Osteocyte (in vitro differentiated cells): ENCODE measurements at places on chromosomes 3 and 15.

DNA sequence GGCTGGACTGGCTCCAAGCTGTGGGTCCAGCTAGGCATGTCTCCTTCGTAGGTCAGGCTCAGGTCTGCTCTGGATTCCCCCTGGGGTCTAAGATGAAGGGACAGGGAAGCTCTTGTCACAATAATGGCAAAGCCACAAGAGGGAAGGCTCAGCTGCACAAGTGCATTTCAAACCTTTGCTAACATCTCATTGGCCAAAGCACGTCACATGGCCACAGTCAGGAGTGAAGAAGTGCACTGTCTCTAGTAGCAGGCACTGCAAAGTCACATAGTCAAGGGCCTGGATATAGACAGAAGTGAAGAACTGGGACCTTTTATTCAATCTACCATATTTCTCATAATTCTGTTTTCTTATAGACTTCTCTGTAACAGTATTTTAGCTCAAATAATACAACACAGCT is 20.1 kb downstream of the DLEC1 start:
- no peak for DNase-seq

DNA sequence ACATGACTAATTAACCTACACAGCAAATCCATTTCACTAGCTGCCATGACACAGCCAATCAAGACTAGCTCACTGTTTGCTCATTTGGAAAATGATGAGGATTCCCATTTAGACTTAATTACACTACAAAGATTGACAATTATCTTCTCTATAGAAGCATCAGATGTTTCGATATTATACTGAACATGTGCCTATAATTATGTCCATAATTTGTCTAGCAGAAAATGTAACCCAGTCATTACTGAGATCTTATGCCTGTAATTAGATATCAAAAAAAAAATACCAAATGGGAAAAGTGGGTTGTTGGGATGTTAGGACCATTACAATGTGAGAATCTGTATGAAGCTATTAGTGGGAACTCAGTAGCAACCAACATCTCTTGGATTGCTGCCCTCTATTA is 344.2 kb upstream of the MCTP2 start:
- DNase-seq, result no peak

DNA sequence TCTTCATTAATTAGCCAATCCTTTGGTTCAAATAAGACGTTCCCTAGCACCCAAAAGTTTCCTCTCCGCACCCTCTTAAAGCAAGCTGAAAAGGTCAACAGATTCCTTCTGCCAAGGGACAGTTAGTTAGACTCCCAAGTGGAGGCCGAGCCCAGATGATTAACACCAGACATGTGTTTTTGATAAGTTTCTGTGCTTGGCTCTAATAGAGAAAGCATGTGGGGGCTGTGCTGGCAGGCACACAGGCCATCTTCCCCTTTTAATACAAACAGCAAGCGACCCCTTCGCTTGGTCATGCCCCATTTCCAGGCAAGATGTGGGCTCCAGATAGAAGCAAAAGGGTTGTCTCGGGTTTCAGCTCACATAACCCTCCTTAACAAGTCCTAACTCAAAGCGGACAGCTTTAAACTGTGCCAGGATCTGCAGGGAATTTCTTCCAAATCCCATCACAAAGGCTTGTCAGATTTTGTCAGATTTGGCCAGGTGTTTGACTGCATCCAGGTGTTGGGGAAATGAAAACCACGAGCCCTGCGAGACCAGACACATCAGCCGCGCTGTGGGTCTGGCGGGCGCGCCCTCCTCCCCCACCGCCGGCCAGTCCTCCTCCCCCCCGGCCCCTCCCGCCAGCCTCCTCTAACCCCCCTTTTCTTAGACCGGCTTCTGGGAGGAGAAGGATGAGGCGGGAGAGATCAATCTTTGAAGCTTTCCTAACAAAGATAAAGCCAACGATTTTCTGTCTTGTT is 3.3 kb downstream of the HES1 start:
- DNase-seq, result no peak

- no peak for DNase-seq
Observed at GRCh38 chr3:183073839-183074238, 25.5 kb downstream of the MCCC1 start.

- no peak for DNase-seq
Observed at GRCh38 chr3:177441813-177442646, 244.7 kb upstream of the TBL1XR1 start.

- no peak for DNase-seq
Observed at GRCh38 chr3:43998836-43999727, 242.6 kb upstream of the TOPAZ1 start.

- DNase-seq, result no peak
Observed at GRCh38 chr3:25412269-25412668, 15.8 kb upstream of the RARB start.

DNA sequence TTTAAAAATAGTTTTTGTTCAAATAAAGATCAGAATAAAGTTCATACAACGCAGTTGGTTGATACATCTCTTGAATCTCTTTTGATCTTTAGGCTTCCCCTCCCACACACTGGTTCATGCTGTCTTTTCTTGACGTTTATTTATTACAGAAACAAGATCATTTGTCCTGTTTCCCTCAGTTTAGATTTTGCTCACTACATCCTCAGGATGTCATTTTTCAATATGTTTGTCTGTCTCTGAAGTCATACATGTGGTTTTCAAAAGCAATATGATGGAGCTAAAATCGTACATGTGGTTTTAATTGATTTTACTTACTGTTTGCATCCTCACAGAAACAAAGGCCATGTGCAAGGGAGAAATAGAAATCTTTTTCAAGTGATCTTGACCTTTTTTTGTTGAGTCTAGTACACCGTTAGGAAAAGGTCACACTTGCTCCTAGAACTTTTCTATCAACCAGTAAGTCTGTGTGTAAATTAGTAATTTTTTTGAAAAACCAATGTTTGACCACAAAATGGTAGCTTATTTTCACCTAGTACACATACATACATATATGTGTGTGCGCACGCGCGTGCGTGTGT is 63.7 kb upstream of the SENP5 start:
- DNase-seq, result no peak

DNA sequence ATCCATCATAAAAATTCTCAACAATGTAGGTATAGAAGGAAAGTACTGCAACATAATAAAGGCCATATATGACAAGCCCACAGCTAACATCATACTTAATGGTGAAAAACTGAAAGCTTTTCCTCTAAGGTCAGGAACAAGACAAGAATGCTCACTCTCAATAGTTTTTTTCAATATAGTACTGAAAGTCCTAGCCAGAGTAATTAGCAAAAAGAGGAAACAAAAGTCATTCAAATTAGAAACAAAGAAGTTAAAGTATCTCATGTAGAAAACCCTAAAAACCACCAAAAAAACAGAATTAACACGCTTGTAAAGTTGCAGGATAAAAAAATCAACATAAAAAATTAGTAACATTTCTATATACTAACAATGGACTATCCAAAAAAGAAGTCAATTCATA is 61.8 kb downstream of the MYH15 start:
- no peak for DNase-seq

DNA sequence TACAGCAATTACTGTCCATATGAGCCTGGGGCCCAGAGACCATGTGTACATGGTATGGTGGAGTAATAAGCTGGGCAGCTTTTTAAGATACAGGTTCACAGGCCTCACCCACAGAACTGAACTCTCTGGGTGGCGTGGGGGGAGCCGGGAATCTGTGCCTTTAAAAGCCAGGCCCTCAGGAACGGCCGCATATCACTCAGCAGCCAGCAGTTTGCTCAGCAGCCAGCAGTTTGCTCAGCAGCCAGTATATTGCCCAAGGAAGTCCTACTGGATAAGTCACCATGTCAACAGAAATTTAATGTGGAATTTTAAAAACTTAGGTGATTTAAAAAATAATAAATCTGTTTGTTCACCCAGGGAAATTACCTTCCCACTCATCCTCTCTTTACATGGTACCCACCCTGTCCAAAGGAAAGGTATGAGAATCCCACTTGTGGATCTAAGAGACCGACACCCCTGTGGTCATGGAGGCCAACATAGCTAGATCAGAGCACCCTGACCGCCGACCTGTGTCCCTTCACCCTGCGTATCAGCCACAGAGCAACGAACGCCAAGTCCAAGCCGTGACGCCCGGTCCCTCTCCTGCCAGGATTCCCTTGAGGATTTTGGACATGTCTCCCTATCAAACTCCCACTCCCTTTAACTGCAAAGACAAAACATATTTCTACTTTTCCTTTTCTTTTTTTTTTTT is 95.7 kb upstream of the CHRM5 start:
- no peak for DNase-seq

DNA sequence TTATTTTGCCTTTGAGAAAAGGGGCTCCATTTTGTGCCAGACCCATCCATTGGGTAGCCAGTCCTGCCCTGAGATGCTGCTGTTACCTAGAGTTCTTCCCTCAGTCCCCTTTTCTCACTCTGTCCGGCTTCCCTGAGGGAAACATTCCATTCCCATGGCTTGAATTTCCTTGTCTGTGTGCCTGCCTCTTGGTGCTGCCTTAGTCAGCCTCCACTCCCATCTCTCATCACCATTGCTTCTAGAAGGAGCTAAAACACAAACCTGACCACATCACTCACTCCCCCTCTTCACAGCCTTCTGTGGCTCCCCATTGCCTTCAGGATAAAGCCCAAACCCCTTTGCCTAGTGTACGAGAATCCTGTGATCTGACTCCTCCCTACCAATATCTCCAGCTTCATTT is 25.2 kb upstream of the C2CD4B start:
- no peak for DNase-seq

- DNase-seq, result no peak
Observed at GRCh38 chr3:72338942-72339669, 509.1 kb downstream of the SHQ1 start.

DNA sequence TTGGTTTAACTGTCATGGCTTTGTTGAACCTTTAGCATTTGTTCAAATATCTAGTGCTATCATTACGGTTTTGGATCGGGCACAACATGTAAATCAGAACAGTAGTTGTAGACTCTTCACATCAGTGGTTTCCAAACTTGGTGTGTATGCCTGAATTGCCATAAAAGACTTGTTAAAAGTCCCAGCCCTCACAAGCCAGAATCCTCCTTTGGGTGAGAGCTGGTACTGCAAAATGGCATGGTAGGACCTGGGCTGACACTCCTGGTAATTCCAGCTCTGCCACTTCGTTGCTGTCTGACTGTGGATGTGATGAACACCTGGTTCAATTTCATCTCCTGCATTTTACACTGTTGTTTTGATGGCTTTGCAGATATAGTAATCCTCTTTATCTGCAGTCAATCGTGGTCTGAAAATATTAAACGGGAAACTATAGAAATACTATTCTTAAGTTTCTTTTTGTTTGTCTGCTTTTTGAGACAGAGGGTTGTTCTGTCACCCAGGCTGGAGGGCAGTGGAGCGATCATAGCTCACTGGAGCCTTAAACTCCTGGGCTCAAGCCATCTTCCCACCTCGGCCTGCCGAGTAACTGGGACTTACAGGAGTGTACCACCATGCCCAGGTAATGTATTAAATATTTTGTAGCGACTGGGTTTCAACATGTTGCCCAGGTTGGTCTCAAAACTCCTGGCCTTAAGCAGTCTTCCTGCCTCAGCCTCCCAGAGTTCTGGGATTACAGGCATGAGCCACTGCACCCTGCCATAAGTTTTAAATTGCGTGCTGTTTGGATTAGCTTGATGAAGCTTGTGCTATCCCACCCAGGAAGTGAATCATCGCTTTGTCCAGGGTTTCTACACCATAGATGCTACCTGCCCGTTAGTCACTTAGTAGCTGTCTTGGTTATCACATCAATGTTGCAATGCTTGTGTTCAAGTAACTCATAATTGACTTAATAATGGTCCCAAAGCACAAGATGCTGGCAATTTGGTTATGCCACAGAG is 61.6 kb downstream of the RAB7A start:
- no peak for DNase-seq

GRCh38 chr15:68421798-68422402 is 10.1 kb downstream of the ITGA11 start:
- peak; percentile 69 for DNase-seq

DNA sequence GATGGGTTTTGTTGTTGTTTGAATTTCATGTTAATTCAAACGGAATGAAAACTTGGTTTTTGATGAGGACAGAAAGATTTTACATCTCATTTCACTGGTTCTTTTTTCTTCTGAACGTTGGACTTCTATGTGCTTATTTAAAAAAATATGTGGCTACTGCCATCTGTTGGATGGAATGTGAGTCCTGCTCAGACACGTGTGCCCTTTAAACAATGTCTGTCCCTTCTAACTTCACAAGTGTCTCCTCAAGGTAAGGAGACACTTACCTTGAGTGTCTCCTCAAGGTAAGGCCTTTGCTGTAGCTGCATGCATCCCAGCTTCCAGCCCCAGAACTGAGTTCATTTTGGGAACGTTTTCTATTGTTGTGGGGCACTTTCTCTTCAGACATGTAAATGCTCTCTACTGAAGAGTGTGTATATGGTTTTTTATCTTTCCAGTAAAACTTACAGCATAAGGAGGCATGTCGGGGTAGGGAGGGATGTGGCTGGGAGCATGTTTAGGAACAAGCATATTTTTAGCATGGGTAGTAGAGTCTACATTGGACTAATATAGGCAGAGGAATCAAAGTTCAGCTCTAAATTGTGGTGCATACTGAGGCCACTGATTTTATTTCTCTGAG is 63.1 kb upstream of the UBE3A start:
- no peak for DNase-seq

- no peak for DNase-seq
Observed at GRCh38 chr3:174191380-174191779, 667.8 kb upstream of the NAALADL2 start.

- no peak for DNase-seq
Observed at GRCh38 chr15:32707436-32707835, 10.4 kb upstream of the GREM1 start.

DNA sequence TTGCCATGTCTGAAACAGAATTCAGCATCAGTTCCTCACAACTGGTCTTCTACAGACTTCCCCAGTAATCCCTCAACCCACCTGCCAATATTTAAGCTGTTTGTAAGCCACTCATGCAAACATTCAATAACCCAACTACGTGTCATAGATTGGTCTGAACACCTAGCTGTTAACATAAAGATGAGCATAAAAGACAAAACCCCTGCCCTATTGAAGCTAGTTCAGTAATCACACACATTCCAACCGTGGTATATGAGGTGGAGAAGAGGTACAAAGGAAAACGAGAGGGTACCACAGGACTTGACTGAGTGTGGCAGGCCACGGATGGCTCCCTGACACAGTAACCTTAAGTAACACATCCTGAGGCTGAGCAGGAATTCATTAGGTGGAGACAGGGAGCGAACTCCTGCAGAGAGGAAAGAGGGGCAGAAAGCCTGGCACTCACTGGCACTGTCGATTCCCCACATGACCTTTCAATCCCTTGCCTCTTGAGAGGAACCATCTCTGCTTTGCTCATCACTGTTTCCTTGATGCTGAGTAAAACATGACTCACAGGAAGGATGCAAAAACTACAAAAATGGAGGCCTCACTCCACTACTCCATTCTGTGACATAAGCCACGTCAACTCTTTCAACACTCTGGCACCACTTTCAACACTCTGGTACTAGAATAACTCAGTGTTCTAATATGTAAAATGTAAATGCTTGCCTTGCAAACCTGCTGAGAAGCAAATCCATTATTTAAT is 31.3 kb downstream of the RPN1 start:
- no peak for DNase-seq

DNA sequence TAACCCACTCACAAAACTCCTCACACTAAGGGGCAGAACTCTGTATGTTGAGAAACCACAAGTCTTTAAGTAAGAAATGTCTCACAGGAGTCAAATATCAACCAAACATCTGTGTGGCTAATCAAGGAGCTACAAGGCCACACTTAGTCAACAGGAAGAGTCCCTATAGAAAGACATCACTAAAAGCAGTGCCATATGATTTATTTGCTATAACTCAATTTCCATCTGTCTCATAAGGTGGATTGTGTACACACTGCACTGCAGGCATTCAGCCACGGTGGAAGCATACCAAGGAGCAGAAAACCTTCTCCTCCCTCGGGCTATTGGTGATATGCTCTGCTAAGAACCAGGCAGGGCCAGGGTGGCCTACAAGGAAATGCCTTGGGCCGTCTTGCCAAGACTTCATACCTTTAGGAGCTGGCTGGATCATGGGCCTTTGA is 197.6 kb upstream of the CFAP20DC start:
- DNase-seq, result no peak
